ENCODE measurements at places on chromosomes 4 and X. TPM values are rescaled to one million over a fixed set of nuclear protein-coding genes. Genes with fewer than 3 reads are reported as not detected.

GRCh38 chr4:150310159-150310895 is 232.1 kb downstream of the DCLK2 start:
- peaks cover 5% of the 10 kb centered on the region for H3K4me1 ChIP-seq
- no peaks in the 10 kb centered on the region for H3K36me3 ChIP-seq
- H3K27ac ChIP-seq: no peak overlapping the region
- DNase-seq: no peak
- no peak overlapping the region for H3K4me3 ChIP-seq

DNA sequence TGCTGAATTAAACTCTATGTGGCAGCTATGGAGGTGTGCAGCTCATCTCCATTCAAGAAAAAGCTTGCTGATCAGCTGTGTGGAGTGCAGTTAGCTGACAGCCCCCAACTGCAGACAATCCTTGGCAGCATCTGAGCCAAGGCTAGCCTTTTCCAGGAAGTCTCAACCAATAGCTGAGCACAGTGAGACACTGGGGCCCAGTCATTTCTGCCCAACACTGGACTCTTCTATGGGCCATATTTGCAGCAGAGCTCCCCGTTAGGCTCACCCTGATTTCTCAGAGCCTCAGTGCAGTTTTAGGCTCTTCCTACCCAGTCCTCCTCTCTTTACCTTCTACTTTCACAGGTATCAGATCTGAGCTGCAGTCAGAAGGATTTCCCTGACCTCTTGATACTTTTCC is 12.9 kb downstream of the DDX53 start:
- no peak for DNase-seq
- no peaks in the 10 kb centered on the region for H3K27me3 ChIP-seq
- no peak overlapping the region for H3K4me3 ChIP-seq
- H3K36me3 ChIP-seq: no peaks in the 10 kb centered on the region

GRCh38 chr4:24801136-24801855 is 5.9 kb downstream of the SOD3 start:
- no peaks in the 10 kb centered on the region for H3K4me1 ChIP-seq
- no peaks in the 10 kb centered on the region for H3K36me3 ChIP-seq
- H3K27ac ChIP-seq: no peak overlapping the region
- H3K27me3 ChIP-seq: peaks cover 20% of the 10 kb centered on the region
- no peak overlapping the region for H3K4me3 ChIP-seq
- DNase-seq: no peak

DNA sequence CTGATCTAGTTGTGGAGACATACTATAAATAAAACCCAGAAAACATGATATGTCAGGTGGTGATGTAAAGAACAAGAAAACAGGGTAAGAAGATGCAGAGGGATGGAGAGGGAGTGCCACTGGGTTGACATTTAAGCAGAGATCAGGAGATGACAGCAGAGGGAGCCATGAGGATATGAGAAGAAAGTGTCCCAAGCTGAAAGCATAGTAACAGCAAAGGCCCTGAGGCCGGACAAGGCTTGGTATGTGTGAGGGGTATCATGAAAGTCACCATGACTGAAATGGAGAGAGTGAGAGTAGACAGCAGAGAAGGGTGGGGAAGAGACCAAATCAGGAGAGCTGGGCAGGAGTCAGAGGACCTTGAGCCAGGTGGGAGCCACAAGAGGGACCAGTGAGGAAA is 3.4 kb downstream of the GPKOW start:
- no peak overlapping the region for H3K27ac ChIP-seq
- no peak for DNase-seq
- H3K4me3 ChIP-seq: no peak overlapping the region
- H3K4me1 ChIP-seq: no peaks in the 10 kb centered on the region
- peaks cover 17% of the 10 kb centered on the region for H3K36me3 ChIP-seq

DNA sequence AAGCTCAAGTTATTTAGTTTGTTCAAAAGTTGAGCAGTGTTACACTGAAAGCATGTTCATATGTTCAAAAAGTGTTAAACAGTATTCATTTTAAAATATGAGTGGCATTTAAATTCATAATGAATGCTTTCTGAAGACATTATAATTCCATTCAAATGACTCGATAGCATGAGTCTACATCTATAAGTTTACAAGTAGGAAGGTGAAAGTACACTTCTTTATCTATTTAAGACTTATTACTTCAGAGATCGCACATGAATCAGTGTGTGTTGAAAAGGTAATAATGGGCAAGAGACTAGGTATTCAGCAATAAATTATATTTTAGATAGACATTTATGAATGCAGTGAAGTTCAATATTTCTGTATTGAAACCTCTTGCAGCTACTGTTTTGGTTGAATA is 456.1 kb downstream of the GRXCR1 start:
- DNase-seq: no peak
- H3K27me3 ChIP-seq: no peaks in the 10 kb centered on the region
- H3K27ac ChIP-seq: no peak overlapping the region
- H3K36me3 ChIP-seq: no peaks in the 10 kb centered on the region
- H3K4me3 ChIP-seq: no peak overlapping the region

DNA sequence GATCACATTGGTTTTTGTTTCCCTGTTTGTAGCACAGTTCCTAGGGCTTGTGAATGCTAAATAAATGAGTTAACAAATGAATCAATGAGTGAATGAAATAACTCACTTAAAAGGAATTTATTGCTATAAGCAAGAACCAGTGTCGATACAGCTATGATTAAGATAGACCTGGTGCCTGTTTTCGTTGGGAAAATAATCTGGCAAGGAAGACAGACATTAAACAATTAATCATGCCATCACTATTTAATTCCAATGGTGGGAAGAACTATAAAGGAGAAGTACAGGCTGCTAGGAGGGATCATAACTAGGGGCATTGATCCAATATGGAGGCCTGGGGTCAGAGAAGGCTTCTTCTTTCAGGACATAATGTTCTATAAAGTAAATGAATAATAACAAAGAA is 4.5 kb upstream of the CBR4 start:
- no peak overlapping the region for H3K27ac ChIP-seq
- no peak for DNase-seq
- no peaks in the 10 kb centered on the region for H3K36me3 ChIP-seq
- H3K4me1 ChIP-seq: no peaks in the 10 kb centered on the region

DNA sequence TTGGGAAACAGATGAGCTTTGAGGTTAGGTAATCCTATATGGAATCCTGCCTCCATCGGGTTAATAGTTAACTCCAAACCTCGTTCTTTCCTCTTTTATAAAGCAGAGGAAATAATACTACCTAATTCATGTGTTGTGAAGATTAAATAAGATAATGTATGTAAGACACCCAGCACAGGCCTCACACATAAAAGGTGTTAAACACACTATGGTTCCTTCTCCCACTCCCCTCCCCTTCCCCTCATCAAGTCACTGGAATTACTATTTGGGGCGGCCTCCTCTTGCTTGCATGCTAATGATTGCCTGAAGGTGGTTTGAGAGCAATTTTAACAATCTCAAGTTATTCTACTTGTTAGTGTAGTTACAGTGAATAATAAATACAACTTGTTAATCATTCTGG is 404.4 kb upstream of the RASGEF1B start:
- H3K27me3 ChIP-seq: no peaks in the 10 kb centered on the region
- no peak for DNase-seq
- H3K4me3 ChIP-seq: no peak overlapping the region
- H3K27ac ChIP-seq: no peak overlapping the region
- no peaks in the 10 kb centered on the region for H3K4me1 ChIP-seq

DNA sequence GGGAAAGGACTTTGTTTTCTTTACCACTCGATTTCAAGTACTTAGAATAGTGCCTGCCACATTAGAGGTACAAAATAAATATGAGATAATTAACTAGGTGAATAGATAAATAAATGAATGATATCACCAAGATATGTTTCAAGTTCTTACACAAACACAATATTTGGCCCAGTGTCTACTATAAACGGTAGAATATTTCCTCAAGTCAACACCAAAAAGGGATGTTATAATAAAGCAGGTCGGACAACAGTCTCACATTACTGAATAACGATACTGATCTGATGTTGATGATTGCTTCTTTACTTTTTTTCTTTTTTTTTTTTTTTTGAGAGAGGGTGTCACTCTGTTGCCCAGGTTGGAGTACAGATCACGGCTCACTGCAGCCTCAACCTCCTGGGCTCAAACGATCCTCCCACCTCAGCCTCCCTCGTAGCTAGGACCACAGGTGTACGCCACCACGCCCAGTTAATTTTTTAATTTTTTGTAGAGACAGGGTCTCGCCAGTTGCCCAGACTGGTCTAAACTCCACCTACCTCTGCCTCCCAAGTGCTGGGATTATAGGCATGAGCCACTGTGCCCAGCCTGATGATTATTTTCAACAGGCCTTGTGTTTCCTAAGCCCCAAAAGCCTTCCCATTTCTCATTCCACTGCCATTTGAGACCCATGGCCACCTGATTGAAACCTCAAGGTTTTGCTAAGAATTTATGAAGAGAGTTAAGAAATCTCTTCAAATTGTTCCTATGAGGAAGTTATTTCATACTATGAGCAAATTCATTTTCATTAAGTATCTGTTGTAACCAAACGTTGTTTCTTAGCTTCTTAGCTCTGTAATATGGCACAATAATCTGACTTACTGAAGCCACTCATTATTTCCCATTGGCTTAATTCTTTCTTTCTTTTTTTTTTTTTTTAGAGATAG is 2.3 kb downstream of the MANBA start:
- no peak overlapping the region for H3K4me3 ChIP-seq
- H3K27me3 ChIP-seq: no peaks in the 10 kb centered on the region
- no peaks in the 10 kb centered on the region for H3K36me3 ChIP-seq
- peaks cover 28% of the 10 kb centered on the region for H3K4me1 ChIP-seq

DNA sequence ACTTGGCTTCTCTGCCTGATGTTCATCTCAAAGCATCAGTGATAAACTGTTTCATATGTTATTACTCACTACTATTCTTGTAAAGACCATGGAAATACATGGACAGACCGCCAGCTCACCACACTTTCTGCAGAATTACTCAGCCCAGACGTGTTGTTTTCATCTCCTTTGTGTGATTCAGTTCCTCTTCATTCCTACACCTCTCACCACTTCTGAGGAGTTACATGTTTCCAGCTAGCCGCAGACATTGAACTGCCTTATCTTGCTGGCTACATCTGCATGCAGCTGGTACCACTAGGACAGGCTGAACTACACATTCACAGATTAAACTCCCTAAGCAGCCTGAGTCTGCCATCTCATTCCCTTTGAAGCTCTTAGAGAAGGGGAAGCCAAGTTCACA is 443.2 kb upstream of the FGF16 start:
- no peak for DNase-seq
- no peak overlapping the region for H3K27ac ChIP-seq
- H3K36me3 ChIP-seq: no peaks in the 10 kb centered on the region
- H3K4me1 ChIP-seq: no peaks in the 10 kb centered on the region

DNA sequence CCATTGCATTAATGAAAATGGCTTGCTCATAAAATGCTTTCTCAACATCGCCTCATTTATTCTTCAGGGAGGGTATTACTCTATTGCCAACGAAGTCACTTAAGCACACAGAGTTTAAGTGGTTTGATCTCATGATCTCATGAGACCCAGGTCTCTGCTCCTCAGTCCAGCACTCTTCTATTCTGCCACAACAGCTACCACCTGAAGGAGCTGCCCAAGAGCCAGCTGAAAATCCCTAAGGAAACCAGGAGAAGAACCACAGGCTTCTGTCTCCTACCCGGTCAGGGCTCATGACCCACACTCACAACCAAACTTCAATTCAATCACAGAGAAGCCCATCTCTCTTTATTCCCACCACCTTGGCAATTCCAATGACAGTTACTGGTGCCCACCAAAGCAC is 85.5 kb upstream of the GPM6B start:
- DNase-seq: no peak
- no peak overlapping the region for H3K4me3 ChIP-seq
- H3K4me1 ChIP-seq: no peaks in the 10 kb centered on the region
- H3K27ac ChIP-seq: no peak overlapping the region

DNA sequence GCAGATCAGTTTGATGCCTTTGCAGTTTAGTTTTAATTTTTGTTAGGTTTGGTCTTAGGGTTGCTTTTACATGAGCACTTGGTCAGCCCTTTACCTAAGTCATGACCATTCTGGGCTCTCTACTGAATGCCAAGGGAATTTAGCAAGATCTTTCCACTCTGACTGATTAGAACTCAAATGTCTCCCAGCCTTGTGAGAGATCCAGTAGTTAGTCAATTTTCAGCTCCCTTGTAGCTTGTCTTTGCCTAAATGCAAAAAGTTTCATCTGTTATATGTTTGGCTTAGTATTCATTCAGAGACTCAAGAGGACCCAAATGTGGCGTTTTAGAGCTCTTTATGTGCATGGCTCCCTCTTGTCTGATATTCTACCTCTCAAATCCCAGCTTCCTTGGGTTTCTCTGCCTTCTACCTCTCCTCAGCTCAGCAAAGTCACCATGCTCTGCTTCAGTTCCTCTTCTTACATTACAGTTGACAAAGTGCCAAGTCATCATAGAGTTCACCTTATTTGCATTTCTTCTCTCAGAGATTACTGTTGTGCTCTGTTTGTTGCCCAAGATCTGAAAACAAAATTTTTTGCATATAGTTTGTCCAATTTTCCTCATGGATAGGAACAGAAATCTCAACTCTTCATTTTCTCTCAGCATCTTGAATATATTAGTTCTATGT is 17.5 kb upstream of the JAKMIP1 start:
- no peak overlapping the region for H3K4me3 ChIP-seq
- H3K4me1 ChIP-seq: peaks cover 6% of the 10 kb centered on the region
- H3K36me3 ChIP-seq: no peaks in the 10 kb centered on the region
- peaks cover 22% of the 10 kb centered on the region for H3K27me3 ChIP-seq

- no peaks in the 10 kb centered on the region for H3K27me3 ChIP-seq
- no peak for DNase-seq
- H3K27ac ChIP-seq: no peak overlapping the region
- no peaks in the 10 kb centered on the region for H3K4me1 ChIP-seq
- H3K36me3 ChIP-seq: no peaks in the 10 kb centered on the region
- no peak overlapping the region for H3K4me3 ChIP-seq
These were observed 953 bp downstream of the EPGN start for GRCh38 chr4:74309223-74309622.

The RPS6KA6 gene
- total RNA-seq: 4.5 TPM

The GABRE gene
- total RNA-seq: 4.0 TPM

The KLHL4 gene
- 99.0 TPM for total RNA-seq

The ARHGEF6 gene
- total RNA-seq: 27.6 TPM

The NHSL2 gene
- total RNA-seq: 3.6 TPM

The CT45A5 gene
- not detected for total RNA-seq

The GPR82 gene
- total RNA-seq: 1.1 TPM

The PACRGL gene
- 17.5 TPM for total RNA-seq

The DCAF12L2 gene
- total RNA-seq: 0.91 TPM

The OFD1 gene
- total RNA-seq: 21.0 TPM

The RAB41 gene
- total RNA-seq: not detected
